ENCODE measurements at places on chromosomes 2 and 18.

GRCh38 chr2:179622112-179622511, 239.3 kb downstream of the ZNF385B start:
- DNase-seq, result no peak

GRCh38 chr2:112065486-112065885, 10.4 kb downstream of the TMEM87B start:
- DNase-seq, result no peak

- DNase-seq, result peak; percentile 50
Observed at GRCh38 chr2:206275312-206276055, 1.0 kb downstream of the ZDBF2 start.

GRCh38 chr18:58785171-58785805, 79.4 kb upstream of the ZNF532 start:
- peak; percentile 84 for DNase-seq

DNA sequence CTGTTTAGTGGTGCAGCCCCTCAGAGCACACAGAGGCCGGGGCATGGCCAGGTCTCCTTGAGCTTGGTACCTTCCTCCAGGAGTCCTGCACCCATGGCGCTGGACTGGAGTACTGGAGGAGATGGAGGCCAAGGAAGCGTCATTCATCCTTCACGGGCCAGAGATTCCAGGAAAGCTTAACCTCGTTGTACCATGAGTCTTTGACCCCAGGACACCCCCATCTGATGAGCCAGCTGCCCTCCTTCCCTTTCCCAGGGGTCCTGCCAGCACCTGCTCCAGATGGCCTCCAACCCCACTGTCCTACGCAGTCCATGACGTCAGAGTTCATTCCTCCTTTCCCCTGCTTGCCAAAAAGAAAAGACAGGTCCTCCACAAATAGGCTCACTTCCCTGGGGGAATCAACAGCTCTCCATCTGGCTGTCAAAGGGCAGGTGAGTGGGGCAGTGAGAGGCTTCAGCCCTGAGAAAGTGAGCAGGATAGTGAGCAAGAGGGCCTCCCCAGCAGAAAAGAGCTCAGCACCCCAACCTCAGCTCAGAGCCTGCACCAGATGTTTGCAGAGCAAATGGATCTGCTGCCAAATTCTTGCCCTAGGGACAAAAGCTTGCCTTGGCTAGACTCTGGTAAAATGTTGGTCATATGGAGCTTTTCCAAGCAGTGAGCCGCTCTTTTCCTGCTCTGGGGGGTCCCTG, 4.5 kb upstream of the NPPC start:
- no peak for DNase-seq

DNA sequence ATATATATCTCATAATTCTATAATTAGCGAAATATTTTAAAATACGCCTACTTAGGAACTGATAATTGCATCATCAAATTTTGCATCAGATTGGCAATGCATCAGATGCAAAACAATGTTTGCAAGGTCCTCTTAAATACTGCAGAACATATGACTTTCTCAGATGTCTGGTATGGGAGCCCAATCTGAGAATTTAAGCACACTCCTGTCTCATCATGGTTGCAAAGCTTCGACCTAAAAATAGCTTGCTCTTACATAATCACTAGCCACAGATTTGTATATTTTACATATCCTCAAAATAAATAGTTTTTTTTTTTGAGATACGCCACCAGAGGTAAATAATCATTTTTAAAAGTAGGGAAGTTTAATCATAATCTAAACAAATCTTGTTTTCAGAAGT, 123.2 kb downstream of the CABYR start:
- DNase-seq, result no peak

GRCh38 chr2:85462322-85462721, 43.8 kb downstream of the SH2D6 start:
- no peak for DNase-seq

All from ACHN (cell line).